ENCODE measurements at places on chromosomes 5 and 9.

- DNase-seq, result no peak
Observed at GRCh38 chr5:150266871-150267291, 22.7 kb downstream of the CAMK2A start.

DNA sequence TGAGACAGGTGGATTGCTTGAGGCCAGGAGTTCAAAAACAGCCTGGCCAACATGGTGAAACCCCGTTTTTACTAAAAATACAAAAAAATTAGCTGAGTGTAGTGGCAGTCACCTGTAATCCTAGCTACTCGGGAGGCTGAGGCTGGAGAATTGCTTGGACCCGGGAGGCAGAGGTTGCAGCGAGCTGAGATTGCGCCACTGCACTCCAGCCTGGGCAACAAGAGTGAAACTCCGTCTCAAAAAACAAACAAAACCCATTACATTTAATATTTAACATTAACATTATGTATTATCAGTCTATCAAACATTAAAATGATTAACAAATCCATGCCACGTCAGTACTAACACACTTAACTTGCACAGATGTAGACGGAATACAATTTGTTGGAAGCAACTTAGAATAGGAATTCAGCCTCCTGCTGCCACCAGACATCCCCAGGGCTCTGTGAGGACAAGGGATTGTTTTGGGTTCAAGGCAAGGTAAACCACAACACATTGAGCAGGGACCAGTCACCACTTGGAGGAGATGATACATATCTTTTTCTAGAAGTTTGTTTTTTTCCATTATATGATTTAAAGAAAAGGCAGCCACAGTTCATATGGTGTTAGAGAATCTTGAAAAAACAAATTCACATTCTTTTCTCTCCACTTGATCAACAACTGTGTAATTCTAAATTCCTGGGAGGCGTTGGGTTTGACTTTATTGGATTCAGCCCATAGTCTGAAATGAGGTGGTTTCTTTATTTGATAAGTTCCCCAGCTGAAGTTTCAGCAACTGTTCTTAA, 104.1 kb upstream of the BASP1 start:
- peak; percentile 65 for DNase-seq

GRCh38 chr5:136202469-136203205, 9.7 kb upstream of the SMIM32 start:
- DNase-seq, result no peak

DNA sequence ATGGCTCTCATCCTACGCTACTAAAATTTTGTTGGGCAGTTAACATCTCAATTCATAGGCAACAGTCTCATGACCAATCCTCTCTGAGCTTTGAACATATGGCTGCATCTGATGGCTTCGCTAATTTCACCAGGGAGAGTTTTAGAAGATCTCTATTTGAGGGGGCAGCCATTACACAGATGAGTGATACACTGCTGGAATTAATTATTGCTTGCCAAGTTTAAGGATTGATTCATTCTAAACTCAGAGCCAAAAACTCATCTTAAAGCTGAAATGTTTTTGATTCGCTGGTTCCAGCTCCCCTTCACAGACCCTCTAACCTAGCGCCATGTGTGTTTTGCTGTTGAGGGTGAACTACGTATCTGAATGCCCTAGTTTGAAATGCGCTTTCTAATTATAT, 519.9 kb upstream of the WWC1 start:
- no peak for DNase-seq

DNA sequence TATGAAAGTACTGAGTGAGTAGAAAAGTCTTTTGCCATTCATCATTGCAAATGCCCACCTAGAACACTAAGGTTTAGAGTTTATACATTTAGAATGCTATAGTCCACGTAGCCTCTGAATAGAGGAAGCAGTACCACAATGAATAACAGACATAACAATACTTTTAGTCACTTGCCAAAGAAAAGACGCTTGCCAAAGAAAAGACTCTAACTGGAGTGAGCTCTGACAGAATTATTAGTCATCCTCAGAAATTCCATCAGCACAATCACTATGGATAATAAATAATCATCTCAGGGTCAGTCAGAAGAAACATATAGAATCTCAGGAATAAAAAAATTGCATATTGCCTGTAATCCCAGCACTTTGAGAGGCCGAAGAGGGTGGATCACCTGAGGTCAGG, 168.5 kb upstream of the TARS1 start:
- DNase-seq, result peak; percentile 64

- DNase-seq, result no peak
Observed at GRCh38 chr9:37705787-37706186, 47.8 kb upstream of the TRMT10B start.

DNA sequence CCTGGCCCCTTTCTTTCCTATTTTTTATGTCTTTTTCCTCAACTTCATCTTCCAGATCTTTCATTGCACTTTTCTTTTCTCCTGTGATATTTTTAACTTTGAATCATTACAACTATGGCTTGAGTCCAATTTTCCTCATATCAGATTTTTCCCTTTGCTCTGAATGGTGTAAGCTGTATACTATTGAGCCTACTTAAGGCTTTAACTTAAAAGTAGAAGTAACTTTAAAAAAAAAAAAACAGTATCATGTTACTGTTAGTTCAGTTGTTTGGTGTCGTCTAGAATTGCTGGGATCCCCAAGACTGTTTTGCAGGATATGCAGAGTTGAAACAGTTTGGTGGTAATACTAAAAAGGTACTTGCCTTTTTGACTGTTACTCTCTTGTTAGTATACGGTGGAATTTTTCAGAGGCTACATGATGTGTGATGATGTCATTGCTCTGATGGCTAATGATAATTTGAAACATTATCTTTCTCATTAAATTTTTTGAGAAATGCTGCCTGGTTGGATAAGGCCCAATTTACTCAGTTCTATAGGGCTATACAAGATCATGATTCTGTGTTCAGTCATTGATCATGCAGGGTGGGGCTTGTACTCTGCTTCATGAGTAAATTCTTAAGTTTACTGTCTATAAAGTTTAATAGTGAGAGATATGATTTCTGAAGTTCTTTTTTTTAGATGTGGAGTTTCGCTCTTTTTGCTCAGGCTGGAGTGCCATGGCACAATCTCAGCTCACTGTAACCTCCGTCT, 8.8 kb downstream of the NAA35 start:
- no peak for DNase-seq

- no peak for DNase-seq
Observed at GRCh38 chr5:102218159-102218558, 77.9 kb downstream of the SLCO4C1 start.

DNA sequence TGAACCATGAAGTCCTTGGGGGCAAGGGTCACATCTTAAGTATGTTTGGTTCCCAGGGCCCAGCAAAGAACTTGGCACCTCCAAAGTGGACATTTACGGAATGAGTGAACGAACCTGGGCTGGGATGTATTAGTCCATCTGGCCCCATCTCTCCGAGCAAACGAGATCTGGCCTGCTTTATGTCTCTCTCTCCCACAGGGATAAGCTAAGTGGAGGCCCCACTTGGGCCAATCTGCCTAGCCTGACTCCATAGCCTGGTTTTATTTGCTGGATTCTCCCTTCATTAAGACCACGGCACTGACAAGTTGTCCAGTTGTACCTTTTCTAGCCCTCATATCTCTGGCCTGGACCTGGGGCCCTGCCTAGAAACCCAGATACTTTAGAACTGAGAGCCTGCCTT, 2.1 kb downstream of the TTLL11 start:
- DNase-seq, result no peak

DNA sequence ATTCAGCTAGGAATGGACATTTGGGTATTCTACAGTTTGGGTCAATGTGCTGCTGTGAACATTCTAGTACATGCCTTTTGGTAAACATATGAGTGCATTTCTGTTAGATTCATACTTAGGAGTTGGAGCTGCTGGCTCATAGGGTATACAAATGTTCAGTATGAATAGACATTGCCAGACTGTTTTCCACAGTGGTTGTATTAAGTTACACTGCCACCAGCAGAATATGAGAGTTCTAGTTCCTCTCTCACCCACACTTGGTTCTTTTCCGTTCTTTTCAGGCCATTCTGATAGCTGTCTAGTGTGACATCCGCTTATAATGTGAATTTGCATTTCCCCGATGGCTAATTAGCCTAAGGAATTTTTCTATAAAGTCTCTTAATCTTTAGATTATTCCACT, 25.0 kb downstream of the STOM start:
- DNase-seq, result no peak

DNA sequence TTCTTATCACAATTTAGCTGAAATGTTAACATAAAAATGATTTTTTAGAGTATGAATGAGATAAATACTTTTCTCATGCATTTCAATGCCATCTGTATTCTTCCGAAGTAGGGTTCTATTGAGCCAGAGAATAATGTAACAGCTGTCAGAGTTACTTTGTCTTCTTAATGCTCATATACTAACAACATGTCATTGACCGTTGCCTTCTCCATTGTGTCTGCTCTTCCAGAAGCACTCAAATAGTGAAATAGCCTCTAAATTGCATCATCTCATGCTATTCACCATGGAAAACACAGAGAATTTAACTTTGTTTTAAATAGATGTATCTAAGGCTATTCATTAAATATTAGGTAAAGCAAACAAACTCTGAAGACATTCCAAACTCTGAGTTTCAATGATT, 1875.9 kb upstream of the CDH9 start:
- DNase-seq, result no peak

- no peak for DNase-seq
Observed at GRCh38 chr9:24132244-24132643, 306.2 kb upstream of the ELAVL2 start.

DNA sequence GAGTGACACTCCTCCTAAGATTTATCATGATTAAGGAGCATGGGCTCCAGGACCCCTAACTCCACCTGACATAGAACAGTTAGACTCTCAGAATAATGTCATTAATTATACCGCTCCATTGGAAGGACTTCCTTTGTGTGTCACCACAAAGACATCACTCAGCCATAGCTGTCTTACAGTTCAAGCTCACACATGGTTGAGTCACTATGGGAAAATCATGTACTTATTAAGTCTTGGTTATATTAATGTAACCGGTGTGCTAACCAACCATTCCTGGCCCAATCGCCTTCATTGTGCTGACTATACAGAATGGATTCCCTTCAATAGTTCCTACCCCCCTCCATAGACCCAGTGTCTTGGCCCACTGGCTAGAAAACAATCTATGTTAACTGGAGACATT, 10.9 kb upstream of the MCCC2 start:
- DNase-seq, result peak; percentile 38

GRCh38 chr5:150645070-150645700, 4.7 kb downstream of the SYNPO start:
- DNase-seq, result peak; percentile 80

GRCh38 chr9:75085640-75086039, 2.3 kb downstream of the NMRK1 start:
- no peak for DNase-seq

GRCh38 chr9:134914501-134914834, 3.2 kb downstream of the FCN1 start:
- no peak for DNase-seq

GRCh38 chr9:116842658-116843057, 155.6 kb downstream of the TRIM32 start:
- no peak for DNase-seq

DNA sequence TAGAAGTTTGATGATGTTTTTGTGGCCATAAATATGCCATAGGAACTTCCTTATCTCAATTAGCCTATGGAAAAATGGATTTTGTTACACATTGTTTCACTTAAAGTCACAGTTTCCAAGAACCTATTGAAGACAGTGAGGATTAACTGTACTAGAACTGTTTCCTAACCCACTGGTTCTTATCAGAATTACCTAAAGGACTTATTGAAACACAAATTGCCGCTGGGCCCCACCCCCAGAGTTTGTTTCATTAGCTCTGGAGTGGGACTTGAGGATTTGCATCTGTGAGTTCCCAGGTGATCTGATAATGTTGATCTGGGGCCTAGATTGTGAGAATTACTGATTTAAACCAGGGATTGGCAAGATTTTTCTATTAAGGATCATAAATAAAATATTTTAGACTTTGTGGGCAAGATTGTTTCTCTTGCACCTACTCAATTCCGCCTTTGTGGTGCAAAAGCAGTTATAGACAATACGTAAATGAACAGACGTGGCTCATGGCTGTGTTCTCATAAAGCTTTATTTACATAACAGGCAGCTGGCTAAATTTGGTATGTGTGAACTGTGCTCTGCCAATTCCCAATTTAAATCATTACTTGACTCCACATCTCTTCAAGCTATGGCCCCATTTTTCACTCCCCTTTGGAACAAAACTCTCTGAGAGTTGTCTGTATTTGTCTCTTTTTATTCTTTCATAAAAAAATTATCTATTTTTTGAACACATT, 9.3 kb downstream of the JAK2 start:
- no peak for DNase-seq

- DNase-seq, result no peak
Observed at GRCh38 chr5:82499725-82500244, 221.6 kb upstream of the RPS23 start.

- no peak for DNase-seq
Observed at GRCh38 chr5:6733411-6734242, 20.4 kb downstream of the TENT4A start.

DNA sequence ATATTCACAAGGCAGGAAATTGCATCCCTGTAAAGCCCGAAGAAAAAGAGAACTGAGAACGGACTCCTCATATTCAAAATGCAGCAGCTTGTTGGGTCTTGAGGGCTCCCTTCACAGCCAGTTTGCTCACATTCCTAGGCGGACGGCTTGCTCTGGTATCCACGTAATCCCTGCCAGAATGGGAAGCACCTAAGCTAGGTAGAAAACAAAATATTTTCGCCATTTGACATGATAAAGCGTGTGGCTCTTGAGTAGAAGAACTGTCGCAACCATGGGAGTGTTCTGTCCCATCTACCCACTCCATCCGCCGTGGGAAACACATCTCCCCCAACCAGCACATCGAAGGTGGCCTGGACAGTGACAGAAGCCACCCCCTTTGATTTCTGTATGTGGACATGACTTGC, 183.1 kb downstream of the GAS1 start:
- DNase-seq, result no peak

DNA sequence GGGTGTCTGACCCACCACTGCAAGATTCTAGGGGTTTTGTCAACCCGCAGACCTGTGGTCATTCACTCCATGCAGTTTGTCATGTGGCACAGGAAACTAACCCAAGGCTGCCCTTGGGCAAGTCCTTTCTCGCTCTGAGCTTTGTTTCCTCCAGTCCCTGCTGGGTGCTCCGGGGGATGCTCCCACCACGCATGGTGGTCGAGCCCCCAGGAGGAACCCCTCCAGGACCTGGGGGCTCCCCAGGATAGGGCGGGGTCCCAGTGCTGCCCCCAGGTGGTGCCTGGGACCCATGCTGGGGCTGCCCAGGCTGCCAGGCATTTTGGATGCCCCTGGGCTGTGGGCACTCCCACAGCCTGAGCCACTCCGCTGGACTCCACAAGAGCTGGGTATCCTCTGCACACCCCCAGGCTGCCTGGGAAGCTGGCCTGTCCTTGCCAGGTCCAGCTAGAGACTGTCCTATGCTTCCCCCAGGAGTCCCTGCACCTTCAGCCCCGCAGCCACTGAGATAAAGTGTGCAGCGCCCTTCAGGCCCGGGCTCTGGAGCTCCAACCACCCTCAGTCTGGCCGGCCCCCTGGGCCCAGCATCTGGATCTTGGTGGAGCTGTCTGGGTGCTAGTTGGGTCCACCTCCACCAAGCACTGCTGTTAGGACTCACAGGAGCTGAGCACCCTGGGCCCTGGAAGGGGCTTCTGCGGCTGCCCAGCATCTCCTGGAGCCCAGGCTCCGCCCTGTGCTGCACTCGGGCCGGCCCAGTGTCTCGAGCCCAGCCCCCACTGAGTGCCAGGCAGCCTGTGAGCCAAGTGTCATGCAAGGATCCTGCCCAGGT, 104.3 kb downstream of the PHF2 start:
- DNase-seq, result no peak

GRCh38 chr5:17067657-17068392, 131.7 kb upstream of the MYO10 start:
- no peak for DNase-seq

GRCh38 chr9:94076557-94076956, 7.7 kb upstream of the PTPDC1 start:
- DNase-seq, result no peak

- DNase-seq, result no peak
Observed at GRCh38 chr5:173714551-173715428, 98.3 kb upstream of the BOD1 start.
